GM23248 (cell line): ENCODE measurements at places on chromosomes 3 and 15.

DNA sequence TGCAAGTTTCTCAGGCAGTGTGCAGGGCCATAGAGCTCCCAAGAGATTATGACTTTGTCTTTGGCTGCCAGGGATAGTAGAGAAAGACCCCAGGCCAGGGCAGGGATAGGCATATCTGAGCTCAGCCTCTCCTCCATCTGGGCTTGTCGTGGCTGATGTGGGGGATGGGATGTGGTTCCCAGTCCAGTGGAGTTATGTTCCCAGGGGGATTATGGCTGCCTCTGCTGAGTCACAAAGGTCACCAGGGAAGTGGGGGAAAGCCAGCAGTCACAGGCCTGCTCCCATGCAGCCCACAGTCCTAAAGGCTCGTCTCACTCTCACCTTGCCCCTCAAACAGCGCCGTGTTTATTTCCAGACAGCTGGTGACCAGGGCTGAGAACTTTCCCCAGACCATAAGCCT is 354.9 kb downstream of the SI start:
- no peak for DNase-seq

- no peak for DNase-seq
Observed at GRCh38 chr3:36364260-36364659, 16.0 kb upstream of the STAC start.

- no peak for DNase-seq
Observed at GRCh38 chr3:191320316-191320715, 8.9 kb upstream of the CCDC50 start.

- DNase-seq, result no peak
Observed at GRCh38 chr15:88874684-88875083, 20.7 kb downstream of the HAPLN3 start.

DNA sequence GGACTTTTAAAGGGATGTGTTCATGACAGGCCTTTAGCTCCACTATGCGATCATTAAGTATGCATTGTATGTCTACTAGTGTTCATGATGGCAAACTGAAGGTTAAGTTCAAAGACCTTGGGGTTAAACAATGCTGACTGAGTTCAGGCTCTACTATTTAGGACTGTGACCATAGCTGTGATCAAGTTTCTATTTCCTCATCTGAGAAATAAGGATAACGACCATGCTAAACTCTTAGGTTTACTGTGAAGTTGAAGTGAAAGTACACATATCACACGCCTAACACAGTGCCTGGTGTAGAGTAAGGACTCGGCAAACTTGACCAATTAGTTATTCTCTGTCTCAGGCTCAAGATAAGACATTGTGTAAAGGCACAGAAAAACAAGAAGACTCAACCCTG is 243.2 kb downstream of the MBNL1 start:
- DNase-seq, result no peak
